ENCODE measurements at places on chromosomes 2 and 18.

GRCh38 chr2:10256031-10256514 is 46.6 kb upstream of the HPCAL1 start:
- no peak for DNase-seq

- DNase-seq, result no peak
These were observed 26.8 kb upstream of the IL1RL1 start for GRCh38 chr2:102284611-102285010.

DNA sequence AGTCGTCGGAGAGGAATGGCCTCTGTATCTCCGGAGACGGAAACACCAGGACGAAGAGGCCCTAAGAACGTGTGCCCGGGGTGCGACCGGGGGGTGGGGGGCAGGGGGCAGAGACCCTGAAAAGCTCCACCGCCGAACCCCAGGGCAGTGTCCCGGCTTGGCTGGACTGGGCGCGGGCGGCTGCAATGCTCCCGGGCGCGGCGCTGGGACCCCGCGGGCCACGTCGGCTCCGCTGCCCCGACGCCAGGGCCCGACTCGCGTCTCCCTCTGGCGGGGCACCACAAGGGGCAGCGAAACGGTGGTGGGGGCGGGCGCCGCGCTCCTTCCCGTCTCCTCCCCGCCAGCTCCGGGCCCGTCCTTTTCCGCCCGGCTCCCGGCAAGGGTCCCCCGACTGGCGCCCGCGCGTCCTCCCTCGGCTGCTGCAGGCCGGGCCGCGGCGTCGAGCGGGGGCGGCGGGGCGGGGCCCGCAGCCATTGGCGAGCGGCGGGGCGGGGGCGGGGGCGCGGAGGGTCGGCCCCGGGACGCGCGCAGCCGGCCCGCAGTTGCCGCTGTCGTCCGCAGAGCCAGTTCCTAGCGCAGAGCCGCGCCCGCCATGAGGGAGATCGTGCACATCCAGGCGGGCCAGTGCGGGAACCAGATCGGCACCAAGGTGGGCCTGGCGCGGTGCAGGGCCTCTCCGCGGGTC is at the start of gene TUBB6:
TUBB6 (plus strand) TSS at position 541 of the 685 bp plus-strand sequence; CDS start at position 593, 52 bp downstream.
- DNase-seq, result peak; percentile 80

DNA sequence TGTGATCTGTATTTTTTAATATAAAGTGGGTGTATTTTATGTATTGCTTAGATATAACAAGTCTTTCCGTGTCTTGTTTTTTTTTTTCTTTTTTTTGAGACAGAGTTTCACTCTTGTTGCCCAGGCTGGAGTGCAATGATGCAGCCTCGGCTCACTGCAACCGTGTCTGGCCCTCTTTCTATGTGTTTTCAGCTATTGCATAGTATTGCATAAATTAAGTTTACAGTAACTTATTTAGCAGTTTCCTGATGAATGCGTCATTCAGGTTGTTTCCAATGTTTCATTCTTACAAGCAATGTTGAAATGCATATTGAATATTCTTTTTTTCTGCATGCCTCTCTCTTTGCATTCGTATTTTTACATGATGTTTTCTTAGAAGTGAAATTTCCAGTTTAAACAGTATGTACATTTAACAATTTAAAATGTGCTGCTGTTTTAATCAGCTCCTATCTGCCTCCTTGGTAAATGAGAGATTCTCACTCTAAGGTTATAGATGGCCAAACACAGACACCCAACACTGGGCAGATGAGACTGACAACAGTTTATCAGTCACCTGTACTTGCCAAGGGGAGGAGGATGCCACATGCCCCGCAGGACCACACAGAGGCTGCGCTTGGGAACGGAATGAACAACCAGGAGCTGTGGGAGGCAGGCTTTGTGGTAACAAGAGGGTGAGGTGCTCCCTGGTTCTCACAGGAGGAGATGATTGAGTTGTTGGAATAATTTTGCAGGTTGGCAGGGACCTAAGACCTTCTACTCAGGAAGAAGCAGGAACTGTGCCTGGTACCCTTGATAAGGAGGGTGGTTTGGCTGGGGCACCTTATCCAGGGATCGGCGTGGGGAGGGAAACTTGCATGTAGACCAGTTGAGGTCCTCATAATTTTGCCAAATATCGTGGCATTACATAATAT is 7.5 kb downstream of the SLC9A4 start:
- DNase-seq, result no peak

DNA sequence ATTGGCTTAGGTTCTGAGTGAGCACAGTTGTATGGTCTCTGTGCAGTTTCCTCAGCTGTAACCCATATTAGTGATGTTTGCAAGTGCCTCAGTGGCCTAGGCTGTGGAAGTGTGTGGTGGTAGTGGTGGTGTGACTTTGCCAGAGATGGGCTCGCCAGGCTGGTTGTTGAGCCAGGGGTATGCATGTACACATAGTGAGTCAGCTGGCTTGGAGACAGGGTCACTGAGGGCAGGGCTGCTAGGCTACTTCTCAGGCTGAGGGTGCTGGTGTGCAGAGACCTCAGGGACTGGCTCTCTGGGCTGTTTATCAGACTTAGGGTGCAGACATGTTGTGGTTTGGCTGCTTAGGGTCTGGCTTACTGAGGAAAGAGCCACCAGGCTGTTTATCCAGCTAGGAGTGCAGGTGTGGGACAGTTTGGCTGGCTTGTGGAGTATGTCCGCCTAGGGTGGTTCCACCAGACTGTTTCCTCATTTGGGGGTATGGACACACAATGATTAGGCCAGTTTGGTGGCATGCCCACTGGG is 15.0 kb downstream of the APLF start:
- DNase-seq, result no peak

DNA sequence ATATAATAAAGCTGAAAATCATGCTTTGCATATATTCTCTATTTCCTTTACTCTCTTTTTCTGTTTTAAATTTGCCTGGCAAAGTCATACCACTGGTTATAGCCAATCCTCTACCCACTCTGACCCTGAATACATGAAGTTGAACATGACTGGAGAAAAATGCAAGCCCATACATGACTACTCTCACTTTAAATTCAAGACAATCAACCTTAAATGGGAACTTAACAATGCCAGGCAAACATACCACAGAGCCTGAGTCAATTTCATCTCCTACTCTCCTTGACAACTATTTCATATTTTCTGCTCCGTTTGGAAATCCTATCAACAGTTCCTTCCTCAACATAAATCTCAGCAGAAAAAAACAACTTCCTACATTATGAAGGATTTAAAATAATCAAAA is 22.6 kb downstream of the RAD51AP2 start:
- no peak for DNase-seq

GRCh38 chr18:78980279-78980771 is 707 bp downstream of the SALL3 start:
- DNase-seq, result peak; percentile 57

DNA sequence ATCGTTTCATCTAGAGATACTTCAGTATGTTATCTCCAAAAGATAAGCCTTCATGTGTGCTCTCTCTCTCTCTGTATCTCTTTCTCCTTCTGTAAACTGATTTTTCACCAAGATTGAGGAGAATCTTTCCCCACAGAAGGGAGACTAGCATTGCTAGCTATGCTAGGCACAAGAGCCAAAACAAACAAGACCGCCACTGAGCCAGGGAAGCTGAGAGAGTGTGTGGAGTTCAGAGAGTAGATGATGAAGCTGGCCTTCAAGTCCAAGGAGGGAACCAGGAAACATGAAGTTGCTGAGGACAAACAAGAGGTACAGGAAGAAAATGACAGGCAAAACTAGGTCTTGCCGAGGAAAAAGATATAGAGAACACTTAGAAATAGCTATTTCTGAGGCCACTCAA is 23.4 kb downstream of the DAPL1 start:
- DNase-seq, result no peak

DNA sequence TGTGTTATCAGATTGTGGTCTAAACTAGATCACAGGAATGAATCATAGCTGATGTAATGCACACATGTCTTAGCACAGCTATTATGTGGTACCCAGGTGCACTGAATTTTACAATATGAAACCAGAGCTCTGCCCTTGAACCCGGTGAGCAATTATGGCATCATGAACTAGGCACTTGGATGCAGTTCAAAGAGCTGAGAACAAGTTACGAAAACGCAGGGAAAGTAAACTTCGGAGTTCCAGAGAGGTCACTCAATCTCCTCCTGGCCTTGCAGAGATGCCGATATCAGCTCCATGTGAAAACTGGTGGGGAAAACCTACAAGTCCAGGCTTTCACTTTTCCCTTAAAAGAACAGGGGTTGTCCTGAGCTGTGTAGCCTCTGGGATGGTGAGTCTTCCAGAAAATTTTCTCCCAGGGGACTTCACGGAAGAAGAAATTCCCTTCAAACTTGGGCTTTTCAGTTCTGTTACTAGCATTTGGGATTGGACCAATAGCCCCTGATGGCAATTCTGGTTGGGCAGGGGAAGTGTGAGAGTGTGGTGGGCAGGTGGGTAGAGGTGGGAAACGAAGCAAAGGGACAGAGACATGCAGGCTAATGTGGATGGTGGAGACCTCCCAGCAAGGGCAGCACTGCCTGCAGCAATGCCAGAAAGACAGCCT is 71.1 kb upstream of the SH3BP4 start:
- DNase-seq, result no peak

GRCh38 chr2:25358249-25358815 is 16.6 kb upstream of the DNMT3A start:
- no peak for DNase-seq

DNA sequence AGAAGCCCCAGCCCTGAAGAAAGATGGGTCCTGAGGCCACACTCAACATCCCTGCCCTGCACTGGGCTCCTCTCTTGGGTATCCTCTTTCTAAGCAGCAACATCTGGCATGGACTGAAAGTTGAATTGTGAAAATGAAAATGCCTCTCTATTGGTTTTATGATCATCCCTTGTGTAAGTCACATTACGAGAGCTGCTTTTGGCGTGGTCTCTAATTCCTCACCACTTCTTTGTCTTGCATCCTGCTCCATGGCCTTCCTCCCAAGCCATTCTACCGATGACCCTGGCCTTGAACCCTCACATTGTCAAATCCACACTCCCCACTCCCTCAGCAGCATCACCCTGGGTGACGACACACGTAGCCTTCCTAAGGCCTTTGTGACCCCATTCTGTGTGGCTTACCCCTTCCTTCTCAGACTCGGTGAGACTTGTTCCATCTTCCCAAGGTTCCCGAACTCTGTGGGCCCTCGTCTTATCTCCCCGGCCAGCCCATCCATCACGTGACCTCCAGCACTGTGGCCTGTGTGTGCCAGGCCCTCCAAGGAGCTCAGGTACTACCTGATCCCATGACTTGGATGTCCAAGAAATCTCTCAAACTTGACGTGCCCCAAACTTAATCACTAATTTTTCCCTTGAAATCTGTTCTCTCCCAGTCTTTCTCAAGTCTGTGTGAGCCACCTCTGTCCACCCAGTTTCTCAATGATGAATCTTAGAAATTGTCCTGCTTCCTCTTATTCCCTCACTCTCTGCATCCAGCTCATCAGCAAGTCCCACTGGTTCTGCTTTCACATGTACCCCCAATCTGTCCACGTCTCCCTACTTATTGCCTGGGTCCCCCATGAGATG is 194.7 kb upstream of the HS6ST1 start:
- DNase-seq, result no peak

GRCh38 chr2:174551697-174552096 is 45.9 kb downstream of the WIPF1 start:
- no peak for DNase-seq

DNA sequence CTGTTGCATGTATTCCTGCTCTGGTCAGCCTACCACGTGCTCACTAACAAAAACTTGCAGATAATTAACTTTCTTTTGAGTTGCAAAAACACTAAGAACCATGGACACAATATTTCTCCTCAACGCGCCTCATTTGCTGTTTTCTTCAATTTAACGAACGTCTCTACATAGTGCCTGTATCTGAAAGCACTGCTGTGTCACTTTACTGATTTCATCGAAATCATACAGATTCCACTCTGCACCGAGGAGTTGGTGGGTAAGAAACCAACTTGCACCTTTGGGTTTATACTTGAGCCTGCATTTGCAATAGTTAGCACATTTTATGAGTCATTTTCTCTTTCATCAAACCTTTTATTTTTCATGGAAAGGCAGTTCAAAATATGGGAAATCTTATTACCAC is 145.8 kb downstream of the DCDC2C start:
- no peak for DNase-seq

GRCh38 chr2:212777020-212777491 is 238.5 kb upstream of the ERBB4 start:
- DNase-seq, result peak; percentile 63

GRCh38 chr2:64379186-64379585 is 74.8 kb upstream of the LGALSL start:
- DNase-seq, result no peak

- DNase-seq, result no peak
These were observed 36.0 kb downstream of the HAUS1 start for GRCh38 chr18:46140173-46140572.

GRCh38 chr18:32267463-32267862 is 77.6 kb downstream of the MEP1B start:
- no peak for DNase-seq

DNA sequence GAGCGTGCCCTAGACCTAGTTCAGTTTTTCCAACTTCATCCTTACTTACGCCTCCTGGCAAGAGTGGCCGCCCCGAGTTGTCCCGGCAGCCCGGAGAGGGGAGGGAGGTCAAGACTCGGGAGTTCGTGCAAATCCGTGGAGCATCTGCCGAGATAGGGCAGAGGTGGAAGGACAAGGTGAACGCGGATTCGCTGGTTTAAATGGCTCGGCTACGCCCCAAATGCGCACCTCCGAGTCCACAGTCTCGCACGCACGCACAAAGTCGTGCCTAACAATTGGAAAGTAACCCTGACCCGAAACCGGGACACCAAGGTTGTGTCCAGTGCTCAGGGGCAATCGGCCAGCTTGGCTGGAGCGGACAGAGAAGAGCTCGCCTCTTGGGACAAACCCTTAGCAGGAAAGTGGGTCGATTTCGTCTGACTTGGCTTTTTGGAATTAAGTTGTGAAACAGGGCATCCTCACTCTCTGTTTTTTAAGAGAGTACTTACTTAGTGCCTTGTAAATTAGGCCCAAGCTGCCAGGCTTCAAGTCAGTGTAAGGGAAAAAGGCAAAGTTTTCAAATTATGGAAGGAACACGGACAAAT is 726 bp upstream of the SS18 start:
- no peak for DNase-seq

- no peak for DNase-seq
These were observed 146.2 kb downstream of the LDLRAD4 start for GRCh38 chr18:13364721-13365205.

DNA sequence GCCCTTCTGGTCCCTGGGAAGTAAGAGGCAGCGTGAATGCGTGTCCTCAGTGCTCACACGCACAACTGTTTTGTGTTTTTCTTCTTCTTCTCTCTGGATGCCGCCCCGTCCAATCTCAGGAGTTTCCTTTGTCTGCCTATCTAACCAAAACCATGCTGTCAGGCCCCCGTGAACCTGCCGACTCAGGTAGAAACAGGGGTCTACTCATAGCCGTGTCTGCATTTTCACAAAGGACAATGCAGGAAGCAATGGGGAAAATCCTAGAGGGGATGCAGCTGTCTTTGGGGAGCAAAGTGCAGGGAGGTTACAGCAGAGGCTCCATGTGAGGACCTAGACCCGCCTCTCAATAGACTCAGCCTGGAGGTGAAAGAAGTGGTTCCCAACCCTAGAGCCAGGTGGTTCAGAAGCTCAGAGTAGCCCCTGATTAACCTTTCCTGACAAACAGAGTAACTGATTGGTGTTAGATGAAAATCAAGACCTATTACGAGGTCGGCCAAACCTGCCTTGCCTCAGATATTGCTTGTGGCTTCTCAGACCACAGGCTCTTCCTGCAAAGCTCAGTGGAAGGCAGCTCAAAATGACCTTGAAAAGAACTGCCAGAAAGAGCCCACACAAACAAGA is 49.3 kb downstream of the CD226 start:
- no peak for DNase-seq

- no peak for DNase-seq
These were observed 198.9 kb downstream of the ADCYAP1 start for GRCh38 chr18:1103537-1103936.

- peak; percentile 73 for DNase-seq
These were observed at the start of gene MOCOS for GRCh38 chr18:36187193-36187825. MOCOS (plus strand) TSS chr18:36187497; CDS start chr18:36187540, 43 bp downstream.

All from mesendoderm (in vitro differentiated cells).